ENCODE measurements at places on chromosomes 4 and X.

GRCh38 chr4:56863441-56864139, 42.1 kb upstream of the SPINK2 start:
- peak; percentile 28 for DNase-seq

DNA sequence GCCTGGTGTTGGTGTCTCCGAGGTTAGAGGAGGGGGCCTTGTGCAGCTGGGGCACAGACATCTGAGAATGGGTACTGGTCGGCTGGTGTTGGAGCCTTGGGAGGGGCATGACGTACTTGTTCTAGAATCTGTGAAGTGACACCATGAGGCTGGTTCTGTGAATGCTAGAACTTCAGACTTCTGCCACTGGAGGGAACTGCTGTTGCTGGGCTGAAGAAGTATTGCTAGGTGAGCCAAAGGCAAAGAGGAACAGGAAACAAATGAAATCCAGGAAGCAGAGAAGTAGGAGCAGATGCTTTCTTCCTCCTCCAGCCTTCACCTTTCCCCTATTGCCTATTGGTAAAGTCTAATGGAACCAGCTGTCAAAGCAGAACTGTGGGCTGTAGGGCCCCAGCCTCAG, 120.9 kb upstream of the DDIT4L start:
- DNase-seq = no peak

DNA sequence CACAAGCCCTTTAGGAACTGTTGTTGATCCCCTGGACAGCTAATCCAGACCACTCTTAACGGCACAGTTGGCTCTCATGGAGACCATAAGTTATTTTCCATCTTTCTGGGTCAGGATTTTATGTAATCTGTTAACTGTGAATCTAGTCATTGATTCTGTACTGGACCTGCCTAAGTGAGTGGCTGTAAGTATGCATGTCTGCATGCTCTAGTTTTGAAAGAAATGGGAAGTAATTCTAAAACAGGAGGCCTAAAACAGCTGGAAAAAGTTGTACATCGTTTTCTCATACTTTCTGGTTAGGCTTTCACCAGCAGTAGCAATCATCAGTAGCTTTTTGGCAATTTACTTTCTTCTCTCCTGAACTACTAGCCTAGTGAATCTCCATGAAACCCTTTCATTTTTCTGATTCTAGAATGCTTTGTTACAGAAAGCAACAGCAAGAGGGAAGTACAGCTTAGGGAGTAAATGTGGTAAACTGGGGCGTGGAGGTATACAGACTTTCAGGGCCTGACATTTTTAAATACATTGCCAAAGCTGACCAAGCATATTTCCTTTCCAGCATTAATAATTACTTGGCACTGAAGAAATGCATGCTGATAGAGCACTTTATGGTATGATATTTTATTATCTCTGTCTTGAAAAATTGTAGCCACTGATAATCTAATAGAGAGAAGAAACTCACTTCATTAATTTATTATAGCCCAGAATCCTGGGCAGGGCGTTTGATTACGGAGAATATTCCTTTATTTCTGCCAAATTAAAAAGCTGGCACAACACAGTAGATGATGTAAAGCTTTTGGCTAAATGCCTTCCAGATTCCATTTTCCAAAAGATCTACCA, 202.7 kb downstream of the BANK1 start:
- DNase-seq = no peak

- DNase-seq = no peak
Measured at GRCh38 chr4:87057835-87058355, 123.1 kb downstream of the AFF1 start.

DNA sequence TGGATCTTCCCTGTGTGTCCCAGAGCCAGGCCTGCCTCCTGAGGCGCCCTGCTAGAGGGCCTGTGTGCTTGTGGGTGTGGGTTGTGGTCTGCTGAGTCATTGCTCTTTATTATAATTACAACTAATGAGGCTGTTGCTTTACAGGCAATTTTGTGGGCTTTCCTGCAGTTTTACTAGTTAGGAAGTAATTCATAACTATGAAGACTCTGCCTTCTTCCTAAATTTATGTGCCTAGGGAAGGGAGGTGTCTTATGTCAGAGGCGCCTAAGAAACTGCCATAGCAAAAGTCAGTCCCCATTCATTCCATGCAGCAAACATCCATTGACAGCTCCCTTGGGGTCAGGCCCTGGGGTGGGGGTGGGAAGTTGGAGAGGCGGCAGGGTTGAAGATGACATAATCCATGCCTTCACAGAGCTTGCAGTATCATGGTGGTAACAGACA, 359.2 kb downstream of the IDS start:
- no peak for DNase-seq

GRCh38 chr4:37073226-37073840, 171.2 kb upstream of the NWD2 start:
- no peak for DNase-seq
